Stimulated activated naive CD4-positive, alpha-beta T cell (primary cell): ENCODE measurements at places on chromosomes 3 and 15.

GRCh38 chr15:42908538-42908937 lies 12.0 kb downstream of the TTBK2 start:
- no peak for DNase-seq

- DNase-seq = no peak
Measured at GRCh38 chr3:71011565-71012287, 571.8 kb downstream of the FOXP1 start.

- DNase-seq = no peak
Measured at GRCh38 chr3:14844386-14845170, 25.8 kb downstream of the FGD5 start.

GRCh38 chr3:97991293-97991682 lies 19.1 kb upstream of the RIOX2 start:
- DNase-seq = peak; percentile 40

DNA sequence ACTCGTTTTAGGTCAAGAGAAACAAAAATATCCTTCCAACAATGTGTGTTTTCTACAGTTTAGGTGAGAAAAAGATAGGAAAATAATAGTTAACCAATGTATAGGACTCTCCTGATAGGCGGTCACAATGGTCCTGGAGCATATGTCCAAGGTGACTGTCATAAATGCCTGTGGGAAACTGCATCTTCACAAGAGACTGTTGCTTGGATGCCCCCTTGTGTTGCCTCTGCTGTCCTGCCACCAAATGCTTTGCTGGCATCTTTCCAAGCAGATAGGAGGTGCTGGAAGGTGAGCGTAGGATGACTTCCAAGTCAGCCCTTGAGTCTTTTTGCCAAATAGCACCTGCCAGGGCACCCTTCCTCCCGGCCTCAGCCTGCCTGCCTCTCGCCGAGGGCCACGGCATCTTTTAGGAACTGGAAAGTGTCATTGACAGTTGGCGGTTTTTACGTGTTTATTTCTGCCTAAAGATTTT lies 24.1 kb upstream of the SACM1L start:
- peak; percentile 81 for DNase-seq

- no peak for DNase-seq
Measured at GRCh38 chr3:170323331-170323730, 34.2 kb upstream of the SKIL start.

GRCh38 chr3:46359733-46360493 lies 6.0 kb downstream of the CCR2 start:
- DNase-seq = no peak

DNA sequence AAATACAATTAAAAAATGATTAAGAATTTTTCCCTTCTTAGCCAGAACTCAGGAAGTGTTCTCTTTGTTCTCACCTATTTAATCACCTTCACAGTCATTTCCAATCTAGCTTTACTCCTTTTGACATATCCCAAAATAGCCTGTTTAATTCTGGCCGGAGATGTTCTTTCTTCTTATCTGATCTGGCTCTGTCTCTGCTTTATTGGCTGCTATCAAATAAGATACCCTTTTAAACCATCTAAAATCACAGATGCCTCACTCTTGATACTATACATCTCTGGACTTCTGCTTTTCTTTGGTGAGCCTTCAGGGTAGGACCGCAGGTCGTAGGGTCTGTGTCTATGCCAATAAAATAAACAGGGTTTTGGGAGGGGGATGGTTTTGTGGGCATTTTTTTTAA lies 319.2 kb upstream of the SEMA6D start:
- no peak for DNase-seq

DNA sequence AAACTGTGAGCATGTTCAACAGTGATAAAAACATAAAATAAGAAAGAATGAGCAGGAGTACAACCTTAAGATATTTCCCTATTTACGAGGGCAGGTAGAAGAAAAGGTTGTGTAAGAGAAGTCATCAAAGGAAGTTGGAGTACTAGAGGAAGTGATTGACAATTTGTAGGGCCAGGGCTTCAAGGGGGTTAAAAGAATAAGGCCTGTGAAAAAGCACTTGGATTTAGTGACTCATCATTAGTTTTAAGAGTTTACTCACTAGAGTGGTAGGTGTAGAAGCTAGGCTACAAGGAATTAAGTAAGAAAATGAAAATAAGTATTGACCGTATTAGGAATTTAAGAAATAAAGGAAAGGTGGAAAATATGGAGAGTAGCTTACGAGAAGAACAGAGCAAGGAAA lies 23.6 kb downstream of the KCNMB3 start:
- DNase-seq = no peak

- no peak for DNase-seq
Measured at GRCh38 chr3:13120928-13121552, 47.8 kb upstream of the IQSEC1 start.

- no peak for DNase-seq
Measured at GRCh38 chr15:31156226-31156625, 54.7 kb upstream of the TRPM1 start.

- DNase-seq = no peak
Measured at GRCh38 chr3:57512166-57512565, 32.0 kb downstream of the DNAH12 start.

GRCh38 chr3:156371701-156372100 lies 183.2 kb downstream of the SSR3 start:
- no peak for DNase-seq

GRCh38 chr15:62931650-62932049 lies 110.9 kb upstream of the TPM1 start:
- DNase-seq = no peak

DNA sequence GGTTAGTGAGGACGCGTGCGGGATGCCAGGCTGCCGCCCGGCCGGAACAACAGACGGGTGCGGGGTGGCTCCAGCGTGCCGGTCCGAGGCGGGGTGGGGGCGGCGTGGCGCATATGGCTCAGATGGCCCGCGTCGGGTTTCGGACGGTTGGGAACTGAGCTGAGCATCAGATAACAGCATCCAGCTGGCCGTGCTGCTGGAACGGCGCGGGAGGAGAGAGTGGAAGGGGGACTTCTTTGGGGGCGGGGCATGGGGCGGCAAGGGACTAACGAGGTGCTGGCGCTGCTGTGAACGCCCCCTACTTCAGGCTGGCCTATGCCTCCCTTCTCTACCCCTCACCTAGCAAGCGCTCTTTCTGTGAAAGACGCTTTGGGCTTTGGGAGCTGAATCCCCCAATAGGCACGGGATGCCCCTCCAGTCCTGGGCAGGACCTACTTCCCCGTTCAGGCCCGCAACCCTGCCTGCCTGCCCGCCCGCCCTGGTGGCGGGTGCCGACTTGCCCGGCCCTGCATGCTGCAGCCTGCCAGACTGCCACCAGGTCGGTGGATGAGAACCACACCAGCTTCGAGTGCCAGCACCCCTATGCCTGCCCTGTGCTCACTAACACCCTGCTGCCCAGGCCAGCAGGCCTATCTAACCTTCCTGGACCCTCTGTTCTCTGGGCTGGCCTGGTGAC lies 542 bp downstream of the INKA1 start:
- DNase-seq = peak; percentile 62

- no peak for DNase-seq
Measured at GRCh38 chr15:74442063-74442462, 8.3 kb upstream of the SEMA7A start.

GRCh38 chr15:94412979-94413746 lies 181.8 kb downstream of the MCTP2 start:
- DNase-seq = no peak

GRCh38 chr3:40631341-40631995 lies 106.7 kb downstream of the ZNF621 start:
- DNase-seq = no peak

DNA sequence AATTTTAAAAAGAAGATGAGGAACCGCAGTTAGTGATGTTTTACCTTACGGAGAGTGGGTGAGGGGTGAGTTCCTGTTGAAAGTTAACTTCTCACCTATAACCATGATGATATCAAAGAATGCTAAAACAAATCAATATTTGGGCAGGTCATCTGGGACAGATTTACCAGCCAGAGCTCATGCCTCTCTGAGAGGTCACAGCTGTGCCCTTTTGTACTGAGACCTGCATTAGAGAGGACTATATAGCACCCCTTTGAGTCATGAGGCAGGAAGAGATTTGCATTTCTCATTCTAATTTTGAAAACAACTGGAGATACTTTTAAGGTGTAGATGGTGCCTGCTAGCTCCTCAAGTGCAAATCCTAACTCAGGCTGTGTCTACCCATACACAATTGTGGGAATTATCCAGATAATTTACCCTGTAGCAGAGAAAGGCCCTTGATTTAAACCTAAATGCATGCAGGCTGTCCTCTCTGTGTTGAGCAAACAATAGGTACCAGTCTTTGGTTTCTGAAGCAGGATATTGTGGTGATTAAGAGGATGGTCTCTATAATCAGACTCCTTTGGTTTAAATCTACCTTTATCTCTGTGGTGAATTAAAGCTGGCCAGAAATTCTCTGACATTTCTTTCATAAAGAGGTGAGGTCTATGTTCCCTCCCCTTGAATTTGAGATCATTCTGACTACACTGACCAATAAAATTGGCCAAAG lies 5.8 kb upstream of the TM4SF4 start:
- no peak for DNase-seq

- DNase-seq = no peak
Measured at GRCh38 chr3:62818347-62818746, 56.9 kb downstream of the CADPS start.

GRCh38 chr3:126102530-126102951 lies 18.6 kb upstream of the SLC41A3 start:
- no peak for DNase-seq

GRCh38 chr3:139689708-139690228 lies 12.0 kb upstream of the NMNAT3 start:
- no peak for DNase-seq

GRCh38 chr15:39363761-39364586 lies 216.9 kb upstream of the THBS1 start:
- no peak for DNase-seq

GRCh38 chr15:33013827-33014445 lies 180.6 kb downstream of the FMN1 start:
- no peak for DNase-seq

DNA sequence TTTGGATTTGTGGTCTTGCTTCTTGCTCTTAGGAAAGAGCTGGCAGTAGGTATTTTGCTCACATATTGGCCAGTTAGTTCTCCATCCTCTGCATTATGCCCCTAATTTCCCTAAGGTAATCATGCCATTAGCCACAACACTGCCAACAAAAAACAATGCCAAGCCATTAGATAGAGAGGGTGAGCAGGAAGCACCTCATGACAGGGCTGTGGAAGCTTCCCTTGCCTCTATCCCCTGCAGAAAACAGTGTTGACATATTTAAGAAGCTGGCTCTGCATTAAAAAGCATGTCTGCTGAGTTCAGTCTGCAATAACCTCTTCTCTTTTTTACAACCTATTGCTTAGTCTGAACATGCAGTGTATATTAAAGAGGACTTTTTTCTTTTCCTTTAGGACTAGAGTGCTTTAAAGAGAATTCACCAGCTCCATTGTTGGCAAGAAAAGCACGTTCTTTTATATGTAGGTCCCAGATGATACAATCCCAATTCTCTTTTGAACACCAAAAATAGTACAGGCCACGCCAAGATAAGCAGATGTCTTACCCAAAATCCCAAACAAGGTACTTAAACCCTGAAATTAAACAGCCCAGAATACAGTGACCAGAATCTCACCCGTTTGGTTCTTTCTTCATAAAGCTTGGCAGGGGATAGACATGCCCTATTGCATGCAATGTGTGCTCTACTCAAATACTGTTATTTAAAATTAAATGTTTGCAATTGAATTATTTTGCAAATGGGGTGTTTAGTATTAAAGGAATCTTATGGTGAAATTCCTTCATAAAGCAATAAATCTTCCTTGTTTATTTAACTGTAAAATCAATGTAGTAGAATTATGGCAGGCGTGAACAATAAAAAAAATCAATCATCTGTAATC lies 93.7 kb upstream of the UBE3A start:
- no peak for DNase-seq

DNA sequence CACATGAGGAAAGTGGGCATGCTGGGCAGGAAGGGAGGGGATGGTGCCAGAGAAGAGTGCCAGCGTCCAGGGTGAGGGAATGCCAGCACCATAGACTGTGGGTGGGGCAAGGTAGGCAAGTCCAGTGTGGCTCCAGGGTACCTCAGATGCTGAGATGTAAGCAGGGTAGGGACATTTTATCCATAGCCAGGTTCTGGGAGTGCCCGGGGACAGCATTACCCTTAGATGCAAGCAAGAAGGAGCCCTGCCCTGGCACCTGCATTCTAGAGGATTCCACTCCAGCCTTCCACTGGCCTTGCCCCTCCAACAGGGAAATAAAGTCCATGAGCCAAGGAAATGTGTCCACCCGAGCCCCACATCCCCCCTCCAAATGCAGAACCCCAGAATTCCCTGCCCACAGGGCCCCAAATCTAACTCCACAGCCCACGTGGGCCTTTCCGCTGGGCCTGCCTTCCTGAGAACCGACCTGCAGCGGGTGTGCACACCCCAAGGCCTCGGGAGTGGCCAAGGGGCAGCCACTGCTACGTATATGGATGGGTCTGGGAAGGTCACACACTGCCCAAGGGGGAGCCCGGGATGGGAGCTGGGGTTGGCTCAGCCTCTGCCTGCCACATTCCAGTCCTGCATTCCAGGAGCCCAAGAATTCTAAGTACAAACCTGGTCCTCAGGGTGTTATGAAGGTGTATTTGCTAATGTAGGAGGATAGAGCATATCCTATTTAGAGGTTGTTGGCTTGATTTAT lies 20.3 kb upstream of the CYP11A1 start:
- DNase-seq = no peak

DNA sequence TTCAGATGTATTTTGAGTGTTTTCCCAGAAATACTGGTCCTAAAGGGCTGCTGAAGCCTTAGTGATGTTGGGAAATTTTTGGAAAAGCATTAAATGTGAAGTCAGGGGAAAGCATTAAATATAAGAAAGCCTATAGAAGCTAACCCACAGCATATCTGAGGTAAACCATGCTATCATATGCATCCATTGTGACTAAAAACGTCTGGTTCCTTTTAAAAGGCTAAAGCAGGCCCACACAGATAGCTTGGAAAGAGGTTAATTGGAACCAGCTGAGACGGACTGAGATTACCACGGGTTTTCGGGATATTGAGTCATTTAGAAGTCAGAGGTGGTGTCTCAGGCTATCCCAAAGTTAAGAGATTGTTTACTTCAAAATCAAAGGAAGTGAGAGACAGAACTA lies 78.2 kb downstream of the CYP19A1 start:
- no peak for DNase-seq

DNA sequence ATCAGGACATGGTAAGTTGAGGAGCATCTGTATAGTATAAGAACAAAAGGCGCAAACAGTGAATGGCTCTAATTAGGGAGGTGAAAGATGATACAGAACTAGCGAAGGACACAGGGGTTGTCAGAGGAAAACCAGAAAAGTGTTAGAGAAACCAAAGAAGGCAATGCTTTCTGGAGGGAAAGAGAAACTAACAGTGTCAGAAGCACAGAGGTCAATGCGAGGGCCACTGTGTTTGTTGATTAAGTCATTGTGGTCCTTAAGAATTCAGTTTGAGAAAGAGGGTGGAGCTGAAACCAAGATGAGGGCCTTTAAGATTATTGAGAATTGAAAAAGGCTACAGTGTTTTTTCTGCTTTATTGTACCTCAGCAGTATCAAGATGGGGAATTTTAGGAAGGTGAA lies 28.8 kb downstream of the ATG7 start:
- no peak for DNase-seq
